Aorta (tissue), 5 donors: ENCODE measurements at places on chromosomes 3 and 15.
A peak's percentile ranks its signal among the peaks of the same experiment; 100 is the strongest.

GRCh38 chr3:107966276-107966675 is 124.6 kb downstream of the CD47 start:
- H3K4me3 ChIP-seq, result no peak overlapping the region
- no peaks in the 10 kb centered on the region for H3K27me3 ChIP-seq
- no peaks in the 10 kb centered on the region for H3K36me3 ChIP-seq
- DNase-seq, result no peak

DNA sequence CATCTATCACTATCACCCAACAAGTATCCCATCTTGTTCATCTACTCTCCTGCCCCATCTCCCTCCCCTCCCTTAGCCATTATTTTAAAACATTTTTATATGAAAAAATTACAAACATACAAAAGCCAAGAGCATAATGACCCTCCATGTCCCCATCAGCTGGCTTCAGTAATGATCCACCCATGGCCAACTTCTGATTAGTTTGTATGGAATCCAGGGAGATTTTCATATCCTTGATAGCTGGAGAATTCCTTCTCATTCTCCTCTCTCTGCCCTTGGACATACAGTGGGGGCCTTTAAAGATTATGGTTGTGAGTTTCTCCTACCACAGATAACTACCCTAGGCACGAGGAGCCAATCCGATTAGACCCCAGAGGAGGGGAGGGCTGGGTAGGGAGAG is 40.2 kb downstream of the IRAK2 start:
- H3K36me3 ChIP-seq, result no peaks in the 10 kb centered on the region
- no peaks in the 10 kb centered on the region for H3K27me3 ChIP-seq
- H3K27ac ChIP-seq, result peak overlapping the region; percentile 66
- H3K4me1 ChIP-seq, result no peaks in the 10 kb centered on the region
- DNase-seq, result no peak
- H3K4me3 ChIP-seq, result no peak overlapping the region

- no peak overlapping the region for H3K4me3 ChIP-seq
- no peaks in the 10 kb centered on the region for H3K4me1 ChIP-seq
- DNase-seq, result no peak
- no peaks in the 10 kb centered on the region for H3K27me3 ChIP-seq
- no peak overlapping the region for H3K27ac ChIP-seq
These were observed 1.5 kb downstream of the CHRNA3 start for GRCh38 chr15:78619022-78619950.

DNA sequence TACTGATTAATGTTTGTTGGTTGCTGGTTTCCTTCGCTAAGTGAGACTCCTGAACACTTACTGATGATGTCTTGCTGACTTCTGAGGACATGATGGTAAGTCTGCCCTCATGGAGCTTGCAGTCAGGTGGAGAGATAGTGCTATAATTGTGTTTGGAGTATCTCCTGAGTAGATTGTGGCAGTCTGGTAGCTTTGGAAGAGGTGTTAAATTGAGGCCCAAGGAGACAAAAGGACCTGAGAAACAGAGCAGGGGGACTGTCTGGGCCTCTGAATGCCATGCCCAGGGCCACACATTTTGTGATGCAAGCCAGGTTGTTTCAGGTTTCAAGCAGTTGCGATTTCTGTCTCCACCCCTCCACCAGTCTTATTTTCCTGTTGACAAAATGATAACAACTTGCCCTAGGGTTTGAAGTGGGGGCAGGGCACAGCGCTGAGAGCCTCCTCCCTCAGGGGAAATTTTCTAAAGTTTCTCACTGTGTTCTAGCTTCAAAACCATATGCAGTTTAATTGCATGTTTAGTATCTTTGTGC is 16.7 kb downstream of the SMAD3 start:
- peaks cover 4% of the 10 kb centered on the region for H3K4me1 ChIP-seq
- DNase-seq, result no peak
- H3K27ac ChIP-seq, result no peak overlapping the region
- H3K4me3 ChIP-seq, result no peak overlapping the region
- H3K27me3 ChIP-seq, result no peaks in the 10 kb centered on the region

DNA sequence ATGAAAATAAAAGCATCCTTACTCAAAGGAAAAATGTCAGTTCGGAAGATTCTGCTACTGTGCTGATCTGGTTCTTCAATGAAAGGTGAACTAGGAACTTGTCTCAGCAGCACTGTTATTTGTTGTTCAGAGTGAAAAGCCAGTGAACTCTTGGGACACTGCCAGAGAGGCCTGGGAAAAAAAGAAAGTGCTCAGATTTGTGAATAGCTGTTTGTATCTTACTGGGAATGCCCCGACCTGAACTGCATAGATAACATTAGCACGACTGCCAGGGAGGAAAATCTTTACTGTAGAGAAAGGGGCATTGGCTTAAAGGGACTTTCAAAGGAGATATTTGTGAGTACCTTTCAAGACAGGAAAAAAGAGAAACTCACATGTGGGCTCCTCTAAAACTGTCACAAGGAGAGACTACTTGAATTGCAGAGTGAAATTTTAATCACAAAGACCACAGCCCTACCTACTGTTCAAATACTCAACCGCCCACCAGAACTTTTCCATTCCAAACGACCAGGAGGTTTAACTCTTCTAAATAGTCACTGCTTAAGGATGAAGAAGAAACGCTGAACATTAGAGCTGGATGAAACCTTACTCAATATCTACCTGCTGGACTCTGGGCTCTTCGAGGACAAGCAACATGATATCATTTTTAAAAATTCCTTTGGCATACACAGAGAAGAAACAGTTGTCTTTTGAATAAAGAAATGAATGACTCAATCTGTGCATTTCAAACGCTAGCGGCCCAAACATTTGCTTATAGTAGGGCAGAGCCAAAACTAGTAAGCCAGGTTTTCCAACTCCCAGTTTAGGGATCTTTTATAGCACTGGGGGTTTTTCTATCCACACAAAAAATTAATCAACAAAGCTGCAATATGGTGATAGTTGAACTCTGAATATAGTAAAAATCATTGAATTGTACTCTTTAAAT is 13.4 kb downstream of the TAMM41 start:
- H3K27ac ChIP-seq, result no peak overlapping the region
- DNase-seq, result no peak
- H3K36me3 ChIP-seq, result peaks cover 6% of the 10 kb centered on the region
- no peaks in the 10 kb centered on the region for H3K27me3 ChIP-seq

- H3K4me3 ChIP-seq, result peak overlapping the region; percentile 36
- peak; percentile 93 for DNase-seq
- H3K36me3 ChIP-seq, result no peaks in the 10 kb centered on the region
- H3K27ac ChIP-seq, result peak overlapping the region; percentile 82
- H3K27me3 ChIP-seq, result no peaks in the 10 kb centered on the region
These were observed 219.9 kb upstream of the IGF1R start for GRCh38 chr15:98428253-98428989.

- DNase-seq, result no peak
- H3K4me1 ChIP-seq, result no peaks in the 10 kb centered on the region
- no peaks in the 10 kb centered on the region for H3K27me3 ChIP-seq
These were observed 615.4 kb upstream of the GBE1 start for GRCh38 chr3:82376883-82377282.

DNA sequence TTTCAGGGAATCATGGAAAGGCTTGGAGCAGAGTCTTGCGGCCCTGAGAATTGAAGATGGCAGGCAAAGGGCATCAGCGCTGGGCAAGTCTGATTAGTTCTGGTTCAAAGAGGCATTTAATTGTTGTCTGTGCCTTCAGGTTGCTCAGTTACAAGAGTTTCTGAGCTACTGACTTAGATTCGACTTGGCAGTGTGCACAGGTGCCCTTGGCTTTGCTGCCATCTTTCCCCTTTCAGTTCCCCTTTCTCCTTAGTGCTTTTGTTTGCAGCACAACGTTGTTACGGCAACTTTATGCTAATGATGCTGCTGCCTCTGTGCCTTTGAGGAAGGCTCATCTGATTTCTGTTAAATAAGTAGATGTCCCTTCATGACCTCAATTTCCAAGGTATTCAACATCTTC is 12.5 kb downstream of the P2RY14 start:
- no peaks in the 10 kb centered on the region for H3K4me1 ChIP-seq
- no peak overlapping the region for H3K27ac ChIP-seq
- no peaks in the 10 kb centered on the region for H3K36me3 ChIP-seq

DNA sequence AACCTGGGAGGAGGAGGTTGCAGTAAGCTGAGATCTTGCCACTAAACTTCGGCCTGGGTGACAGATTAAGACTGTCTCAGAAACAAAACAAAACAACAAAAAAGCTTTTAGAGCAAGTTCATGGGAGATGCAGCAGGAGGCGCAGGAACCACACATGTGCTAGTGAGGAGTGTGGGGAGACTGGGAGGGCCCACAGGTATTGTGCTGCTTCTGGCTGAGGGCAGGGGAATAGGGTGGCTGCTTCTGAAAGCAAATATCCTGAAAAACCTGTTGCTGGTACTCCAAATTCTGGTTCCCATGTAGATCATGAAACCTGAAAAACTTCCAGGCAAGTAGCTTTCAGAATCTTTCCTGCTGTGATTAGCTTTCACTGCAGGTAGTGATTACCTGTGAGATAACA is 22.1 kb downstream of the TYRO3 start:
- no peak overlapping the region for H3K4me3 ChIP-seq
- no peak overlapping the region for H3K27ac ChIP-seq
- no peaks in the 10 kb centered on the region for H3K36me3 ChIP-seq

DNA sequence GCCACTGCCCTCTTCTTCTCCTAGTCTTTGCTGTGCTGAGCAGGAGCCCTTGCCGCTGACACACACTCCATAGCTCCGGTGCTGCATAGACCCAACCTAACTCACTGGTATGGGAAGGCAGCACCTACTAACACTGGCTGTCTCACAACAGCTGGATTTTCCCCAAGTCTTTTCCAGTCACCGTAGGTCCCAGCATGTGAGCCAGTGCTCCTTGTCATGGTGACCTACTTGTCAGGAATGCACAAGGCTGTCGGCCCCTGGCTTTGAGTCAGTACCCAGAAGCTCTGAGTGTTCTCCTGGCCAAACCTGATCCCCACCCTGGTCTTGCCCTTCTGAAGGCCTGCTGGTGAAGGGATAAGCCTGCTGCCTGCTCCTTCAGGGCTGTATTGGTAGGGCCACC is 25.7 kb downstream of the AMOTL2 start:
- no peaks in the 10 kb centered on the region for H3K4me1 ChIP-seq
- H3K36me3 ChIP-seq, result no peaks in the 10 kb centered on the region
- DNase-seq, result peak; percentile 89

DNA sequence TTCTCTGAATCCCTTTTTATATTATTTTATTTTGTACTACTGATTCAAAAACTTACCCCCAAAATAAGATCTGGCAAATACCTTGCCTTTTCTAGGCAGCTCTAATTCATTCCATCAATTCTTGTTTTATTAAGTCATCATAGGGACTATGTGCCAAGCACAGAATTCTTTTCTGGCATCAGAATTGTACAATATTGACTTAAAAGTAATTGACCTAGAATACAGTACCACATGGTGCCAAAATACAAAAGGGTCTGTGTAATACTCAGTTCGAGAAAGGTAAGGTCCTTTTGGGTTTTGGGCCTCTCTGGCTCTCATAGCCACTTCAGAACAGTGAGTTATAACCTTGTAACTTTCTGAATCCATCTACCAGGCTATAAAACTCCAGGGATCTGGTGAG is 46.2 kb downstream of the KBTBD8 start:
- H3K4me1 ChIP-seq, result no peaks in the 10 kb centered on the region
- H3K36me3 ChIP-seq, result no peaks in the 10 kb centered on the region
- no peak overlapping the region for H3K27ac ChIP-seq
- no peak overlapping the region for H3K4me3 ChIP-seq
- no peak for DNase-seq

- no peak for DNase-seq
- no peak overlapping the region for H3K4me3 ChIP-seq
- H3K27ac ChIP-seq, result no peak overlapping the region
These were observed 238.5 kb downstream of the WDR72 start for GRCh38 chr15:53520996-53521395.

- no peak overlapping the region for H3K4me3 ChIP-seq
- H3K4me1 ChIP-seq, result no peaks in the 10 kb centered on the region
- no peaks in the 10 kb centered on the region for H3K27me3 ChIP-seq
- no peak overlapping the region for H3K27ac ChIP-seq
- no peak for DNase-seq
- H3K36me3 ChIP-seq, result no peaks in the 10 kb centered on the region
These were observed 55.1 kb downstream of the DNAJB8 start for GRCh38 chr3:128411574-128412064.

DNA sequence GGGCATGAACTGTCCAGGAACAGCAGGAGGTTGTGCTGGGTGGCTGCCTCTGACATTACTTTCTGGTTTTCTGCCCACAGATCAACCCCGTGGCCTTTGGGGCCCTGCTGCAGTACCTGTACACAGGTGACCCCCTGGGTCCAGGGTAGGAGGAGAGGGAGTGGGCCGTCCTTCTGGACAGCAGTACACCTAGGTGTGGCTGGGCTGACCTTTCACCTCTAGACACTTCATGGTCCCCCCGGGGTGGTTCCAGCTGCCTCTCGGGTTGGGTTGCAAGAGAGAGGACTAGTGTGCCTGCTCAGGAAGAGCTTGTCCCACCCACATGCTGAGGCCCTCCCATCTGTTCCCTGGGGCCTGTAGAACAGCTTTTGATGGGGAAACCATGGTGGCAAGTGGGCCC is 3.7 kb downstream of the ABTB1 start:
- no peaks in the 10 kb centered on the region for H3K4me1 ChIP-seq
- no peaks in the 10 kb centered on the region for H3K36me3 ChIP-seq

DNA sequence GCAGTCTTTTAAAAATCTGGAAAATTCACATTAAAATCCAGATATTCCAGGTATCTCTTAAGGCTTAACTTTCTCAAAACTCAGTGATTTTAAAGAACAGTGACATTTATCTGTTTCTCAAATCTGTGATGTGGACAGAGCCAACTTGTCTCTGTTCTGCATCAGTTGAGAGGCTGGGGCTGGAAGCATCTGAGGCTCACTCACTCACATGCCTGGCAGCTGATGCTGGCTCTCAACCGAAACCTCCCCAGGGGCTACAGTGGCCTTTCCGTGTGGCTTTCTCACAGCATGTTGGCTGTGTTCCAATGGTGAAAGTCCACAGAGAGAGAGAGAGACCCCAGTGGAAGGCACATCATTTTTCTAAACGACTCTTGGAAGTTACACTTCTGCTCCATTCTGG is 53.5 kb downstream of the CEMIP start:
- no peaks in the 10 kb centered on the region for H3K27me3 ChIP-seq
- peaks cover 2% of the 10 kb centered on the region for H3K4me1 ChIP-seq
- DNase-seq, result no peak
- no peak overlapping the region for H3K27ac ChIP-seq
- no peak overlapping the region for H3K4me3 ChIP-seq

- H3K27ac ChIP-seq, result no peak overlapping the region
- no peaks in the 10 kb centered on the region for H3K36me3 ChIP-seq
- no peak overlapping the region for H3K4me3 ChIP-seq
- H3K27me3 ChIP-seq, result no peaks in the 10 kb centered on the region
- peaks cover 5% of the 10 kb centered on the region for H3K4me1 ChIP-seq
- no peak for DNase-seq
These were observed 214.8 kb upstream of the TPRG1 start for GRCh38 chr3:188956839-188957489.

GRCh38 chr15:37007301-37007700 is 93.0 kb downstream of the MEIS2 start:
- H3K27ac ChIP-seq, result no peak overlapping the region
- no peaks in the 10 kb centered on the region for H3K27me3 ChIP-seq
- no peaks in the 10 kb centered on the region for H3K4me1 ChIP-seq
- no peak overlapping the region for H3K4me3 ChIP-seq
- peaks cover 3% of the 10 kb centered on the region for H3K36me3 ChIP-seq
